ENCODE measurements at places on chromosomes 13 and 19.

GRCh38 chr13:110284779-110285484 lies 22.0 kb downstream of the COL4A1 start:
- DNase-seq = no peak

GRCh38 chr19:3780786-3781304 lies 5.3 kb downstream of the MATK start:
- no peak for DNase-seq

GRCh38 chr13:47175172-47175866 lies 278.5 kb upstream of the HTR2A start:
- DNase-seq = no peak

DNA sequence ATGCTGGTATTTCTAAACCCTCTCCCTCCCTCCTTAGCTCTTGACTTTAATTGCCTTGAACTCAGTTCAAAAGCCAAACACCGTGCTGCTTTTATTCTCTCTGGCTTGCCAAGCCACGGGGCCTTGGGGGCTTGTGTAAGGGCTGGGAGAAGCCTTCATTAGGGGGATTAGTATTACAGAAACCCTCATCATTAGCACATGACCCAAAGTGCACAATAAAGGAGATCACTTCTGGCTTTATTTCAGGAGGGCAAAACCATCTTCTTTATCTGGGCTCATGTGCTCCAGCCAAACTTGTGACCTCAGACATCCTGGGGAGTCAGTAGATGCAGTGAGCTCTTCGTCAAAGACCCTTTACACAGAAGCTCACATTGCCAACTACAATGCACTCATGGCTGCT lies at the start of gene DCT:
TSS of gene DCT (minus strand) at position 67 of the 400 bp plus-strand sequence. CDS start 427 bp downstream, outside the sequence.
- no peak for DNase-seq

DNA sequence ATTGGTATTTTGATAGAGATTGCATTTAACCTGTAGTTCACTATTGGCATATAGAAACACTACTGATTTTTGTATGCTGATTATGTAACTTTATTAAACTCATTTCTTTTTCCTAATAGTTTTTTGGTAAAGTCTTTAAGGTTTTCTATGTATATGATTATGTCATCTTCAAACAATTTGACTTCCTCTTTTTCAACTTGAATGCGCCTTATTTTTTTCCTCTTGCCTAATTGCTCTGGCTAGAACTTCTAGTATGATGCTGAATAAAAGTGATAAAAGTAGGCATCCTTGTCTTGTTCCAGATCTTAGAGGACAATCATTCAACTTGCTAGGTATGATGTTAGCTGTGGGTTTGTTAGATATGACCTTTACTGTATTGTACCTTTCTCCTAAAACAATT lies 1034.9 kb downstream of the PCDH9 start:
- no peak for DNase-seq

- no peak for DNase-seq
These were observed 298.8 kb downstream of the SHISA2 start for GRCh38 chr13:25752957-25753551.

DNA sequence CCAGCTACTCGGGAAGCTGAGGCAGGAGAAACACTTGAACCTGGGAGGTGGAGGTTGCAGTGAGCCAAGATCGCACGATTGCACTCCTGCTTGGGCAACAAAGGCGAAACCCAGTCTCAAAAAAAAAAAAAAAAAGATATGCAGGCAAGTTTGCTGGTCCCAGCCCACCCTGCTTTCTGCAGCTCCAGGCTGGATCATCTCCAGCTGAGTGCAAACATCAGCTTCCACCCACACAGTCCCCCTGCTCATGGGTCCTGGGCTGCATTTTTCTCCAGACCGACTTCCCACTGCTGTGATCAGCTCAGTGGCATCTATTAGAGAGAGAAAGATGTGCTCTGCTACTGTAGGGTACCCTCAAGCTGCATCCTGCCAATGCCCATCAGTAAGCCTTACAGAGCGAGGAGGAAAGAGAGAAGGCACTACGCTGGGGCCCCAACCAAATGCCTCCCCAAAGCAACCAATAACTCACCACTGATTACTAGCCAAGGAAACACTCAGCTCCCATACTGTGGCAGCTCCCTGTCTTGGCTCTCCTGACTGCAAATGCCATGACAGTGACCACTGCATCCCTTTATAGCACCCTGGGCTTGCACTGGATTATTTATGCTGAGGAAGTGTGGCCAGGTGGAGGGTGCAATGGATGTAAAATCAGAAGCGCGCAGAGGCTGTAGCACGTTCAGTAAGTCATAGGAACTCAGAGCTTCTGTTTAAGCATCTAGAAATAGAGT lies 170.9 kb upstream of the ZNF507 start:
- DNase-seq = no peak

GRCh38 chr19:4120559-4121272 lies 3.2 kb downstream of the MAP2K2 start:
- DNase-seq = no peak

DNA sequence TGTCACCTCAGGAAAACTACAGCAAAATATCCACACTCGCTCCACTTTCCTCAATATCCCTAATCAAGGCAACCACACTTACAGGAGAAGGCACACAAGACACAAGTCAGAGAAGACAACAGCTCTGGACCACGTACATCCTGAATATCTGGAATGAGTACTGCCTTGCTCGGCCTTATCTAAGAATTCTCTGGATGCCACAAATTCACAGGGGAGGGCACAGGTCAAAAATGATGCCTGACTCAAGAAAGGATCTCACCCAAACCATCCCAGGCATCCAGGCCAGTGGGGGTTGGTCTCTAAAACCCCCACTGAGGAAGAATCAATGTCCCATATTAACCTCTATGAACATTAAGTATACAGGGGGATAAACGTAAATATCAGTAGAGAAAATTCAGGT lies 29.9 kb downstream of the ATP7B start:
- DNase-seq = peak; percentile 25

DNA sequence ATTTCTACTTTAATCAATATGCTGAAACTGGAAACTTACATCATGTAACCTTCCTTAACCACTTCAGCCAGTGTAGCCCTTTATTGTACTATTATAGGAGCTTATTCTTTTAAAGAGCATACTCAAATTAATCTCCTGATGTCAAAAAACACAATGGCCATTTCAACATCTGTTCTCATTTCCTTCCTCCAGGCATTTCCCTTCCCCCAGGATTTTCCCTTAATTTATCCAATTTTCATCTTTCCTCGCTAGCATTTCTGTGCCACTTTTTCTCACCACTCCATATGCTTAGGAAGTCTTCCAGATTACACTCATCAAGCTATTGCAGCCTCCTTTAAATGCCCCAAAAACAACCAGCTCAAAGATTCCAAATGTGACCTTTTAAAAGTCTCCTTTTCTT lies 265.0 kb downstream of the PCDH9 start:
- no peak for DNase-seq

DNA sequence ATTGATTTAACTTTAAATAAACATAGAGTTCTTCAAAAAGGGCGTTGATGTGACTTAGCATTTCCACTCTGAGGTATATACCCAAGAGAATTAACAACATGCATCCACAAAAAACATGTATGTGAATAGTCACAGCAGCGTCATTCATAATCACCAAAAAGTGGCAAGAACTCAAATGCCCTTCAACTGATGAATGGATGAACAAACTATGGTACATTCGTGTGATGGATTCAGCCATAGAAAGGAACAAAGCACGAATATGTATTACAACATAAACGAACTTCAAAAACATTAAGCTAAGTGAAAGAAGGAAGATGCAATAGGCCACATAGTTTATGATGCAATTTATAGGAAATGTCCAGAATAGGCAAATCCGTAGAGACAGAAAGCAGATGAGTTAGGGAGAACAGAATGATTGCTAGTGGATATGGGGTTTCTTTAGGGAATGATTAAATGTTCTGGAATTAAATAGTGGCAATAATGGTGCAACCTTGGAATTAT lies 72.3 kb upstream of the UQCRFS1 start:
- DNase-seq = no peak

DNA sequence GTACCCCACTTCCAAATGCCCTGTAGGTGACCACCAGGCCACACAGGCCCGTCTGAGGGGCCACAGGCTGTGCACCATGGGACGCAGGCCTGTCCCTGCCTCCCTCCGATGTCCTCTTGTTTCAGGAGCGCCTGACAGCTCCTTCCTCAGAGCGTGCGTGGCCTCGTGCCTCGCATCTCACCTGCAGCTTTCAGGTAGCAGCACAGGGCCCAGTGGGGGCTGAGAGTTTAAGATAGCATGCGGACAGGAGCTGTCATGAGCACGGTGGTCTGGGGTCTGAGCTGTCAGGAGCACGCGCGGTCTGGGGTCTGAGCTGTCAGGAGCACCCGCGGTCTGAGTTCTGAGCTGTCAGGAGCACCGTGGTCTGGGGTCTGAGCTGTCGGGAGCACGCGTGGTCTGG lies 40.1 kb downstream of the GAS6 start:
- DNase-seq = no peak

DNA sequence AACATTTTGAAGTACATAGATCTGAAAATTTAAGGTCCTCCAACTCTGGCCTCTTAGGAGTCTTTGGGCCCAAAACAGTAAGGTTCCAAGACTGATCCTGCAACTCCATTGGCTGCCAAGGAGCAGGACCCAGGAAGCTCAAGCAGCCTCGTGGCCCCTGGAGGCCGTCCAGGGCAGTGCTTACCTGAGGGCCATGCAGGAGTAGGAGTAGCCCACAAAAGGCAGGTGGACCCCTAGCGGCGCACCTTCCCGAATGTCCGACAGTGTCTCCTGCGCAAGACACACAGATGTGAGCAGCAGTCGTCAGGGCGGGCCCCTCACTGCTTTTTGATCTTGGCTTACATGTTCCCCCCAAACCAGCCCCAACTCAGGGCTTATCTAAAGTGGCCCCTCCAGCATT lies 5.7 kb upstream of the SIX5 start:
- DNase-seq = no peak

GRCh38 chr19:8361921-8362793 lies 1.8 kb upstream of the ANGPTL4 start:
- DNase-seq = peak; percentile 98

GRCh38 chr19:8665468-8666213 lies 33.0 kb downstream of the ACTL9 start:
- no peak for DNase-seq

GRCh38 chr13:96130818-96131340 lies 41.0 kb downstream of the HS6ST3 start:
- DNase-seq = no peak

- peak; percentile 90 for DNase-seq
These were observed 447.4 kb downstream of the EFNB2 start for GRCh38 chr13:106088085-106088484.

DNA sequence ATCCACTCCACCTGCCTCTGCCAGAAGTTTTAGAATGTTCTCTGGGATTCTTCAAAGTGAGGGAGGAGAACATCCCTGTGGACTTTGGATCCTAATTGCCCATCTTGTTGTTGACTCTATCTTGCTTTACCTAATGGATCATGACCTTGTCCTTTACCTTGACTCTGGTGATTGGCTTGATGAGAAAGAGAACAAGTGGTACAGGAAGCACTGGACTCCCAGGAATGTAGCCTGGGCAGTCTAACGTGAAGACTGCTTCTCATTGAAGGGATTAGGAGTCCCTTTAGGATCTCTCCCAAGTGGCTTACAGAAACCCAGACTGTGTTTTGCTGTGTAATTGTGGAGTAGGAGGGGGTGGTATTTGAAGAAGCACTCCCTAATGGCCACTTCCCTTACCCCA lies 63.9 kb downstream of the SLC10A2 start:
- no peak for DNase-seq

Data from kidney glomerular epithelial cell (primary cell).